ENCODE measurements at places on chromosomes 1 and 21.
A peak's percentile ranks its signal among the peaks of the same experiment; 100 is the strongest.

- DNase-seq: no peak
These were observed 645.6 kb upstream of the ADGRL2 start for GRCh38 chr1:81155131-81155530.

GRCh38 chr1:40308036-40308727 lies 8.9 kb downstream of the COL9A2 start:
- no peak for DNase-seq

- no peak for DNase-seq
These were observed 4.1 kb downstream of the RPL11 start for GRCh38 chr1:23695667-23696066.

DNA sequence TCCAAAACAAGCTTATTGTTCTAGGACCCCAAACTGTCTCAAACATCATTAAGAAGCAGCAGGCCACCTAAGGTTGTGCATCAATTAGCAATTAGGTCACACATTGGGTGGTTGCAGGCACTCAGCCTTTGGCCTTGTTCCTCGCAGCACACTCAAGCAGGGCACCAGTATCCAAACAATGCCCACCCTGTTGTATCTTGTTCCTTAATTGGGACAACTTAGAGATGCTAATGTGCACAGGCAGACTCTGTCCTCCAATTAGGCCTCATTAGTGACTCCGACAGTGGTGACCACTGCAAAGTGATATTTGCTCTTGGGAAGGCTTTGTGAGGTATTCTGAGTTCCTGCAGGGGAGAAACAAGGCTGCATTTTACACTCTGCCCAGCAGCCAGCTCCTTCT lies 515.1 kb upstream of the PTBP2 start:
- DNase-seq: no peak

DNA sequence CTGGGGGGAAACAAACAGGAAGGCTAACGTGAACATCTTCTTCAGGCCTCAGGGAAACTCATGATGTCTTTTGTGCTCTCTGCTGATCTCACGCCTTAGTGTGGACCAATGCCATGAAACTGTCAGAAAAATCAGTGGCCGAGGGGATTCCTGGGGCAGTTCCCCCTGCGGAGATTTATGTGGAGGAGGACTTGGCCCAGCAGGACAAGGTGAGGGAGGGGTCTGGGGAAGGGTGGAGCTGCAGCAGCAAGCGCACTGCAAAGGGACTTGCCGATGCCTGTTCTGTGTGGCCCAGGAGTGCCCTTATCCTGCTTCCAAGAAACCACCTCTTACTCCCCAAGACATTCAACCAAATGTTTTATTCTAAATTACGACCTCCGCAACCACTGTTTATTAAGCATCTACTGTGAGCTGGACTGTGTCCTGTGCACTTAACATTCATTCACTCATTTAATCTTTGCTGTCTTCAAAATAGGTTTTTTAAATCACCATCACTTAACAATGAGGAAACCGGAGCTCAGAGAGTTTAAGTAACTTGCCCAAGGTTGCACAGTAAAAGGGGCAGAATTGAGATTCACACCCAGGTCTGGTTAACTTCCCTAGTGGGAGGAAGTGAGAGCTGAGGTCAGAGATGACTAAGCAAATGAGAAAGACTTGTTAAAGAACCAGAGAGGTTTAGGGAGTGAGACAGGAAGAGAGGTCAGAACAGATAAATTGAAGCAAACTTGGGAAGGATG lies 49.7 kb downstream of the FHAD1 start:
- no peak for DNase-seq

DNA sequence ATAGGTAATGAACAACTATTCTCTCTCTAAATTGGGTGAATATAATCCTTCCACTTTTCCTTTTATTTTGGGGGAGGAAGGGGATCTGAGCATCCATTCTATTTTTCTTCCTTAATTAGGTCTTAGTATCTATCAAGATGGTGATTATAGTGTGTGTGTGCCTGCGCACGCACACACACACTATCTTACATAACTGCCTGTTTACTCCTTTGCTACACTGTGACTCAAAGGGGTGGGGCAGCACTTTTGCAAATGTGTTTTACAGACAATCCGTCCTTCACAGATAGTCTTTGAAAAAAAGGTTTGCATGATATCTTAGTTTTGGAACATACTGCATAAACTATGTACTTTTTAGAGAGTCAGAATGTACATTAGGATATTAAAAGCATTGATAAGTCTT lies 191.5 kb downstream of the SDCCAG8 start:
- no peak for DNase-seq

GRCh38 chr1:97392701-97393100 lies 528.1 kb downstream of the DPYD start:
- DNase-seq: no peak

DNA sequence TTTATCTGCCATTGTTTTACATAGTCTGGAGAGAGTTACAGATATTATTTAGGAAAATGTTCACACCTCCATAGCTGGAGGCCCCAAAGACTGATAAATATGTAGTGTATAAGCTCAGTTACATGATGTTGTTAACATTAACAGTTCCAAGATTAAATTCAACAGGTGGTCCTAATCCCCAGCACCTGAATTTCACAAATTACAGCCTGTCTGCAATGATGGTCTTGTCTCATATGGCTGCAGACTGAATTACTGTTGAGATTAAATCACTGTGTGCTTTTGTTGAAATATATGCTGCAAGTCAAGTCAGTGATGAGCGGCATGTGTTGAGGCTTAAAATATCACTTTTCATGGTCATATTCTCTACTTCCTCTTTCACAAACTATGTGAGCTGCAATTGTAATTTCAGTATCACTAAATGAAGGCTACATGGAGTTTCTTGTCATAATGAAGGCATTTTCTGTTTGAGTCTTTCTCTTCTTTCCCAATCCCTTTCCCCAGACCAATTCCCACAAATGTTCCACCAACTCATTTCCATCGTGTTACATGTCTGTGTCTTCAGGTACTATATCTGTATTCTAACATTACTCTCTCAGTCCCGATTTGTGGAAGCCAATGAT lies 4.2 kb downstream of the ST6GALNAC5 start:
- DNase-seq: no peak

- DNase-seq: no peak
These were observed 11.8 kb downstream of the TMEM35B start for GRCh38 chr1:34973326-34973725.

DNA sequence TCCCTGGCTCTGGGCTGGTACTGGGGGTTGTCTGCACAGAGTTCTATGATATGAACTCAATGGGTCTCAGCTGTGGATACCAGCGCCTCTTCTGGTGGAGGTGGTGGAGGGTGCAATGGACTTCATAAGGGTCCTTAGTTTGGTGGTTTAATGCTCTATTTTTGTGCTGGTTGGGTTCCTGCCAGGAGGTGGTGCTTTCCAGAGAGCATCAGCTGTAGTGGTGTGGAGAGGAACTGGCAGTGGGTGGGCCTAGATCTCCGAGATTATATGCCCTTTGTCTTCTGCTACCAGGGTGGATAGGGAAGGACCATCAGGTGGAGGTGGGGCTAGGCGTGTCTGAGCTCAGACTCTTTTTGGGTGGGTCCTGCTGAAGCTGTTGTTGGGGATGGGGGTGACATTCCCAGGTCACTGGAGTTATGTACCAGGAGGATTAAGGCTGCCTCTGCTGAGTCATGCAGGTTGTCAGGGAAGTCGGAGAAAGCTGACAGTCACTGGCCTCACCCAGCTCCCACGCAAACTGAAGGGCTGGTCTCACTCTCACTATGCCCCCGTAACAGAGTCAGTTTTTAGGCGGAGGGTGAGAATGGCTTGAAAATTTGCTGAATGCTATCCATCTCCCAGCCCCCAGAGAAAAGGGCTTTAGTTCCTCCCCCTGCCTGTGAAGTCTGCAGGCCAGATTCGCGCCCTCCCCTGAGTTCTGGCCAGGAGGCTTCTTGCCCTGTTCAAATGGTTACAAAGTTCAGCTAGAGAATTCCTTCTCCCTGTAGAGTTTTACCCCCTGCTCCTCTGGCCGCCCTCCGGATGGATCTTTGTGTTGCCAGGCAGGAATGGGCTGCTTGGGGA lies 902.9 kb downstream of the LTN1 start:
- DNase-seq: no peak

GRCh38 chr1:175893192-175893591 lies 149.8 kb upstream of the TNR start:
- DNase-seq: no peak

GRCh38 chr1:31592132-31592531 lies 15.8 kb downstream of the TINAGL1 start:
- DNase-seq: no peak

- no peak for DNase-seq
These were observed 37.0 kb upstream of the ENAH start for GRCh38 chr1:225689882-225690459.

- DNase-seq: no peak
These were observed 13.8 kb upstream of the UBXN10 start for GRCh38 chr1:20172033-20172590.

DNA sequence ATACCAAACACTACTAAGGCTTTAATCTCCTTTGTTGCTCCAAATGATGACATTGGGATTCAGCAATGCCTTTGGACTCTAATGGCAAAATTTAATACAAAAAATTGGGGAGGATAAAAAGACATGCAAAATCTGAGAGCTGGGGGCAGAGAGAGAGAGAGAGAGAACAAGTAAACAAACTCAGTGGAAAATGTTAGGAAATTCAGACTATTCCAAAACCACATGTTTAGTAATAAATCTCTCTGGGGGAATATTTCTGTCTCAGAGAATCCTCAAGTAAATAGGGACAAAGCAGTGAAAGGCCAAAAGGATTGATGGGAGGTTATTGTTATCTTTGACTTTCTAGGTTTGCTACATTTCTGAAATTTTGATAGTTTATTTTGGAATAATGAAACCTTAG lies 65.7 kb downstream of the PLA2G4A start:
- DNase-seq: no peak

- DNase-seq: no peak
These were observed 38.2 kb downstream of the TNFSF4 start for GRCh38 chr1:173168941-173169340.

- DNase-seq: no peak
These were observed 15.9 kb downstream of the PDIK1L start for GRCh38 chr1:26127235-26128163.

DNA sequence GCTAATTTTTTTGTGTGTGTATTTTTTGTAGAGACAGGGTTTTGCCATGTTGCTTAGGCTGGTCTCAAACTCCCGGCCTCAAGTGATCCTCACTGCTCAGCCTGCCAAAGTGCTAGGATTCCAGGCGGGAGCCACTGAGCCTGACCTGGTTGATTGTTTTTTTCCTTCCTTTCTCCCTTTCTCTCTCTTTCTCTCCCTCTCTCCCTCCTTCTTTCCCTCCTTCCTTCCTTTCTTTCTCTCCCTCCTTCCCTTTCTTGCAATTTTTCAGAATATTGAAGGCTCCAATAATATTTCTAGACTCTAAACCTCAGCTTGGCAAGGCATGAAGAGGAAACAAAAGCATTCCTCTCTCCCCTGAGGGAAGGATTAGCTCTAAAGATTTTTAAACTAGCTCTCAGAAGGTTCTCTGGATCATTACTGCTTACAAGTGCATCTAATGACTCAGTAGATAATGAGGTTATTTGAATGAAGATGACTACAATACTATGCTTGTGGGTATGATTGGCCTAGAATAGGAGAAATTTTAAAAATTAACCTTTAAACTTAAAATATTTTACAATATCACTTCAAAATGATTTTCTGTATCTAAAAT lies 68.5 kb upstream of the GADD45A start:
- DNase-seq: no peak

GRCh38 chr1:44851308-44851707 lies 8.3 kb upstream of the PTCH2 start:
- no peak for DNase-seq

- no peak for DNase-seq
These were observed 8.8 kb upstream of the SAMD11 start for GRCh38 chr1:914891-915280.

- no peak for DNase-seq
These were observed 7.6 kb upstream of the SLC19A1 start for GRCh38 chr21:45549626-45550463.

DNA sequence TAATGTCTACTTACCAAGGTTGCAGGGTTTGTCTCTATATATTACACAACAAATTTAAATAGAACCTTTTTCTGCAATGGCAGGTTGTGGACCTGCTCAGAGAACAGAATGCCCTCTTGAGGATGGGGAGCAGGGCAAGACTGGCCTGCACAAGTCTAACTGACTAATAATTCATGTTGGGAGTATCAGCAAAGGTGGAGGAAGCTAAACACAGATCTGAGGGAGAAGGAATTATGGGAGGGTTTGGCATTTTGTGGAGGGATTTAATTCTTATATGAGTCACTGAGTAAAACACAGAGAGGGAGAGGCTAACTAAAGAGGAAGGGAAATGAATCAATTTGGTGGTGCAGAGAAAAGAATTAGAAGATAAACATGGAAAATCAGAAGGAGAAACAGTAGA lies 40.0 kb downstream of the CLDN17 start:
- DNase-seq: no peak

- peak; percentile 56 for DNase-seq
These were observed 12.3 kb upstream of the IFNLR1 start for GRCh38 chr1:24199291-24199900.

GRCh38 chr1:229027622-229028182 lies 243.2 kb upstream of the RAB4A start:
- DNase-seq: peak; percentile 42

GRCh38 chr1:247332215-247332622 lies 552 bp upstream of the ZNF496 start:
- DNase-seq: no peak

- no peak for DNase-seq
These were observed 119.4 kb upstream of the PRMT6 start for GRCh38 chr1:106937104-106937503.

Measured in thymus (tissue), 14 donors.